Epithelial cell of proximal tubule (primary cell): ENCODE measurements at places on chromosomes 7 and 10. TPM values are rescaled to one million over a fixed set of nuclear protein-coding genes. Genes with fewer than 3 reads are reported as not detected.

The ELN gene
- total RNA-seq: 0.12 TPM in 1 of 2 replicates, not detected in the other

The POLR2J2 gene
- 1.3 TPM in 1 of 2 replicates, not detected in the other for total RNA-seq

The PNLIPRP2 gene
- total RNA-seq: not detected in 2 replicates

The MRPS33 gene
- total RNA-seq: 50.8 and 52.9 TPM in 2 replicates

The RARRES2 gene
- total RNA-seq: 6.1 and 9.1 TPM in 2 replicates

The C1QL3 gene
- 0.14 and 0.69 TPM in 2 replicates for total RNA-seq

- no peak for DNase-seq
Measured at GRCh38 chr10:48932831-48933664, 6.6 kb downstream of the LRRC18 start.

- DNase-seq: no peak
Measured at GRCh38 chr10:74333174-74333573, 182.2 kb downstream of the ADK start.

- DNase-seq: no peak
Measured at GRCh38 chr10:103528549-103528948, 35.0 kb downstream of the NEURL1 start.

GRCh38 chr7:92058899-92059298 is 75.4 kb downstream of the CYP51A1 start:
- no peak for DNase-seq

DNA sequence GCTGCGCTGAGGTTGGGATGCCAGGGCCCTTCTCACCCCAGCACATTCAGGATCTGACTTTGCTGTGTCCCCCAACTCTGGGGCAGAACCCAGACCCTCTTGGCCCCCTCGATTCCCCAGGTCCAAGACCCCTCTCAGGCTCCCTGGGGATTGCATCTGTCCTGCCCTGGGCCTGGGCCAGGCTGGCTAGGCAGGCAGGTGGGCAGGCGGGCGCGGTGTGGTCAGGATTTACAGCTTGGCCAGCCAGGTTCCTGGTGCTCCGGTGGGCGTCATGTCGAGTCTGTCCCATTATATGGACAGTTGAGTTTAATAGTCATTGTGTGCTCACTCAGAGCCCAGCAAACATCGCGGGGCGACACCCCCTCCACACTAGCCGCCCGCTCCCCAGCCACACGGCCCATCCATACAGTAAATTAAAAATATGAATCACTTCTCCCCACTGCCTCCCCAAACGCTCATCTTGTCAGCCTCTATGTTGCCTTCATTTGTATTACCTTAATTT is 23.5 kb downstream of the POLL start:
- DNase-seq: no peak

- no peak for DNase-seq
Measured at GRCh38 chr10:105872665-105873064, 1231.6 kb downstream of the SORCS3 start.
